ENCODE measurements at places on chromosomes 6 and 20.

DNA sequence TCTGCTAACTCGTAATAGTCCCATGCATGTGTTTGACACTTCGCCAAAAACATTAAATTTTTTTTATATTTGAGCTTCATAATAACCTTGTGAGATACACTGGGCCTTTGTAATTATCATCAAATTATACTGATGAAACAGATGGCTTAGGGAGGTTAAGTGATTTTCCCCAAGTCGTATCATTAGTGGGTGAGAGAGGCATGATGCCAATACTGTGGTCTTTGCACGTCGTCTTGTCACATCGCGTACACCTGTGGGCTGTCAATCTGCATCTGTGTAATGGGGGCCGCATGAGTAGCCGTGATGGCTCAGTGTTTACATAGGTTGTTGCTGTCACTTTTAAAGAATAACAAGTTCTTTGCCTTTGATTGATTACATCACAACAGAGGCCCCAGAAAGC, 1.7 kb downstream of the PRL start:
- no peak for DNase-seq

DNA sequence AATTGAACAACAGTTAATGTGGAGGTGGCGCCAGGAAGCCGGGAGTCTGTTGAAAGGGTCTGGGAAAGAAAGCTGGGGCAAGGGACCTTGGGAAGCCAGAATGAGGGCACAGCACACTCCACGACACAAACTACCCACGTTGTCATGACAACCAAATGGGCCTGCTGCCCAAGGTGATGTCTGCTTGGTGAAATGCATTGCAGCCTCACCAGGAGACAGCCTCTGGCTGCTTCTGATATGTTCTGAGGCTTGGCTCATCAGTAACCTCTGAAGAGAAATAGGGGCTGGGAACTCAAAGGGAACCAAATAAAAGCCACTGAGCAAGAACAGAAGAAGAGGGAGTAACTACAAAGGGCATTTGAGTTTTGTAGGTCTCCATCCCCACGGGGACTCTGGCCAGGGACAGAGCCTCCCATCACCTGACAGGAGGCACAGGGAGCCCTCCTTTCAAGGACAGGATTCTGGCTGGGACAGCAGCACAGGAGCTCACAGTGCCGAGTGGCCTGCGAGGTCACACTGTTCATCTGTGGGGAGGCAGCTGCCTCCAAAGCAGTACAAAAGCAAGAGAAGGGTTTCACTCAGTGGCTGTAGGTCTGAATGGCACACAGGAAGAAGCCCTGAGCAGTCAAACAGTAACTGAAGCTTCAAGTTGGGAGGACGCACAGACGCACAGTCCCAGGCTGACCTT, 44.6 kb upstream of the KCNK16 start:
- no peak for DNase-seq

GRCh38 chr6:154882107-154882506, 113.0 kb upstream of the TIAM2 start:
- DNase-seq = no peak

DNA sequence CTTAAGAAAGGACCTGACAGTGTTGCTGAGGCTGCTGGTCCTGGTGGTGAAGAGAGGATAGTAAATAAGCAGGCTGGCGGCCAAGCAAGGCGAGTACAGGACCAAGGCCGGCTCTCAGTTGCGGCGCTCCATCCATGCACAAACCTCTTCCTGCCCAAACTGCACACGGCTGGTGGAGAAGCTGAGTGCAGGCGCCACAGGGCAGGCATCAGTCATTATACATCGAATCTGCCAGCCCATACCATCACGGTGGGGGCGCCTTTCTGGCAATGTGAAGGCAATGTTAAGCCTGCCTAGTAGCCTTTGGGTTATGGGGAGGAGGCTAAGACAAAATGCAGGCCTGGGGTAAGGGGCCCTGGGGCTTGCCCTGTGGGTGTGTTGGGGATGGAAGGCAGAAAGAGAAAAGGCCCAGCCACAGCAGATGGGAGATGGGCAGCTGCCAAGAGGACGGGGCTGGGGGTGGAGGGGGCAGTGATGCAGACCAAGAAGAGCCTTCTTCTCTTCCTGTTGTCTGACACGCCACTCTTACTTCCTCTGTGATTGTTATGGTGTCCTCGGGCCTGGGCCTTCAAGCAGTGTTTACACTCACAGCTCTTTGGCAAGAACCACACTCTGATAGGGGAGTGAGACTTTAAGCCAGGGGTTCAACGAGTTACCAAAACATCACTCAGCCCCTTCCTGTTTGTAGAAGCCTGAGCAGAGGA, 20.3 kb upstream of the KCNK16 start:
- DNase-seq = no peak

DNA sequence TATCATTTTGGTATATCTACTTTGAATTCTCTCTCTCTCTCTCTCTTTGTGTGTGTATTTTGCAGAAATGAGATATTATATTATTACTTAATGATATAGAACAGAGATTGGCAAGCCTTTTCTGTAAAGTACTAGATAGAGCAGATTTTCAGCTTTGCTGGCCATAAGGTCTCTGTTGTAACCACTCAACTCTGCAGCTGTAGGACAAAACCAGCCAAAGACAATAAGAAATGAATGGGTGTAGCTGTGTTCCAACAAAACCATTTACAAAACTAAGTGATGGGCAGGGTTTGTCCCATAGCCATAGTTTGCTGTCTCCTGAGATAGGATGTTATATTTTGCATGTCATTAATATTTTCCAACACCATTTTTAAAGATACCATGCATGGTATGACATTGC, 91.2 kb upstream of the TSHZ2 start:
- no peak for DNase-seq

DNA sequence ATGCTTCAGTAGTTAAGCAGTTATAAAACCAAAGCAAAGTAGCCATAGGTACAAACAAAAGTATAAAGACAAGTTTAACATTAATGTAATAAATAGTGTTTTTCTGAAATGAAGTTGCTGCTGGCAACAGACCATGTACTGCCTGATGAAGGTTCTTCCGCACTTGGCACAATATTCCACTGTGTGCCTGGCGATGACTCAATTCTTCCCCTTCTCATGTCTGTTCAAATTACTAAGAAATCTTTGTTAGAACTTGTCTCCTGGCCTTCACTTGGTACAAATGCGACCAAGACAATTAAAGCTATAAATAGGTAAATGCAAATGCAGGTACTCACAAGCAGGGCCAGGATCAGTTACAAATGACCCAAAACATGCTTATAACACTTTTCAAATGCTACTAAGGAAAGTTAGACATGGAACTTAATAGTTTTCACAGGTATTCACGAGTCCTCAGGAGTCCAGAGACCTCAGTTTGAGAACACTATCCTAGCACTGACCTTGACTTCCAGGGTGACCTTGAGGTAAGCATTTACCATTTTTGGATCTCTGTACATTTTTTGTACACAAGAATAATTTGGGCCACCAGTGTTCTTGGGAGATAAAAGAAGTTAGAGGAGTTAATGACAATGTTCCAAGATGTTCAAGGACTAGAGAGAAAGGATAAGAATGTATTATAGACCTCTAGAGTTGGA, 8.1 kb upstream of the DDR1 start:
- DNase-seq = no peak

- DNase-seq = no peak
These were observed 23.1 kb upstream of the MAS1L start for GRCh38 chr6:29510746-29511300.

- DNase-seq = no peak
These were observed 1.0 kb upstream of the APMAP start for GRCh38 chr20:24993337-24994185.
